ENCODE measurements at places on chromosomes 5 and 9.

DNA sequence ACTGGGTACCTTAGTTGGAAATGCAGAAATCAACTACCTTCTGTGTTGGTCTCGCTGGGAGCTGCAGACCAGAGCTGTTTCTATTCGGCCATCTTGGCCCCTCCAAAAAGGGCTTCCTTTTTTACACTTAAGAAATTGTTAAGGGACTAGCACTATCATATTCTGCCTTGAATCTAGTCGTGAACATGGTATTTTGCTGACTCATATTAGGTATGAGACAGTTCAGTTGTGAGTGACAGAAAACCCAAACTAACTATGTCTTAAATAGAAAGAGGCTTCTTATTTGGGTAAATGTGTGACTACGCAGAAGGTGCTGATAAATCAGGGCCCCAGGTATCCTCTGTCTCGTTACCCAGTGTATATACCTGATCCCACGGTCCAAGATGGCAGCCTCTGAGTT is 298.2 kb downstream of the EDIL3 start:
- DNase-seq, result no peak

GRCh38 chr5:124665625-124666024 is 80.8 kb downstream of the ZNF608 start:
- no peak for DNase-seq

DNA sequence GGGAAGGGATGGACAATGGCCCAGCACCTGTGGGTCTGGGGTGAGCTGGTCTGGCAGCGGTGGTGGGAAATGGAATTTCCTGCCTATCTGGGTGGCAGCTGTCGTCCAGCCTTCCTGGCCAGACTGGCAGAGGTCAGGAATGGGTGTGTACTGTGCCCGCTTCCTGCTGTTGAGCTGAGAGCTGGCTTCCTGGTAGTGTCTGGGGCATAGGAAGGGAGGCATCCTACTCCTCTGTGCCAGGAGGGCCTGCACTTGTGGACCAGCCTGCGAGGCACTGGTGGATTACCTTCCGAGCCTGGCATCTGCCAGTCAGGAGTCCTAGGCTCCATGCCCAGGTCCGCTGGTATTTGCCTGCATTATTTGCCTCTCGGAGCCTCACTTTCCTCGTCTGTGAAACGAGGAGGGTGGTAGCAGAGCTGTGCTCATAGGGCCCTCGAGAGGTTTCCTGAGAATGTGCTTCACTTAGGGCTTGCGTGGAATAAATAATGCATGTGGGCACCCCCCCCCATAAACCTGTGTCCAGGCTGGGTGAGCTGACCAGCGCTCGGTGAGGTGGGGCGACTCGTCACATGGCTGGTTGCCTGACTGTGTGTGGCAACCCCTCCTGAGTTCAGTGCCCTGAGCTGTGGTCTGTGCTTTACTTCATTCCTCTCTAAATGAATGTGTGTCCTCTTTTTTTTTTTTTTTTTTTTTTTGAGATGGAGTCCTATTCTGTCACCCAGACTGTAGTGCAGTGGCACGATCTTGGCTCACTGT is 47.7 kb downstream of the HMCN2 start:
- no peak for DNase-seq

DNA sequence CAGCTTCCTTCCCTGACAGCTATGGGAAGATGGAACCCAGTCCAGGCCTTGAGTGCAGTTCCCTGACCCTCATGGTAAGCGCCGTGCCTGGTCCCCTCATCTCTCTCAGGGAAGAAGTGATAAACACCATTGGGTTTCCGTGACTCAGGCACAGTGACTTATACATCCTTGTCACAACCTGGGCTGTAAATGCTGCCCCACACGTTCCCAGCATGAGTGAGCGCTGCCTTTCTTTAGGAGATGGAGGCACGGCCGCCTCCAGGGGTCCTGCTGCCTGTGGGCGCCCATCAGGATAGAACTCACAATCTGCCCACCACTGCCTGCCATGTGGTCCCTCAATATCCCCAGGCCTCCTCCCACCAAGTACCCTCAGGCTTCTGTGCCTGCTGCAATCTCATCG is 8.3 kb upstream of the NKD2 start:
- DNase-seq, result no peak

GRCh38 chr5:110377361-110377760 is 349.1 kb downstream of the TMEM232 start:
- DNase-seq, result no peak

GRCh38 chr5:6761333-6761732 is 48.1 kb downstream of the TENT4A start:
- no peak for DNase-seq
